ENCODE measurements at places on chromosomes 5 and 9. TPM values are rescaled to one million over a fixed set of nuclear protein-coding genes. Genes with fewer than 3 reads are reported as not detected.

RPS23 gene
- 5,306 TPM for polyA plus RNA-seq

SLC25A2 gene
- polyA plus RNA-seq: not detected

DOCK8 gene
- polyA plus RNA-seq: 2.3 TPM

PCDHB4 gene
- polyA plus RNA-seq: 0.57 TPM

FLT4 gene
- 0.23 TPM for polyA plus RNA-seq

Measured in sigmoid colon (tissue), 7 donors.